ENCODE measurements at places on chromosomes 16 and 17.

DNA sequence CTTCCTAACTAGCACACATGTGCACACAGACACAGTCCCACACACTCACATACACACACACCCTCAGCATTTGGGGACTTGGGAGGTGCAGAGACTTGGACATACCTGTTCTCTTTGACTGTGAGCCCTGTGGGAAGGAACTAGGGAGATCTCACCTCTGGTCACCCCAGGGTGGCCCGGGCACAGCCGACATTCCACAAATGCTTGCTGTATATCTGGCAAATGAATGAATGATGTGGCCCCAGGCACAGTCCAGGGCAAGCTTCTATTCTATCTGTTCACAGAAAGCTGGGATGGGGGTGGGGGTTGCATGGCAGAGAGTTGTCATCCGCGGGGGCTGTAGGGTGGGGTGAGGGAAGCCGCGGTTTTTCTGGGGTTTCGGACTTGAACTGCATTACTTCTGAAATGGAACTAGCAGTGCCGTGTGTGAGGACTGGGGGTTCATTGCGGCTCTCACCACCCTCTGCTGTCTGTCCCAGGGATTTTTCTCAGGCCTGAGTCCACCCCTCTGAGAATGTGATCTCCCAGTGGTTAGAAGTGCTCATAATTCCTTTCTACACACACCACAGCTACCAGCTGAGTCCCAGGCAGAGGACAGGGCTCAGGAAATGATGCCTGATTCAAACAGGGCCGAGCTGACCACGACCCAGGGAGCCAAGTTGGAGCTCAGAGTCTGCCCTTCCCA lies 3.3 kb upstream of the RIPOR1 start:
- no peak for DNase-seq

- no peak for DNase-seq
Observed at GRCh38 chr17:78322327-78322857, 37.5 kb downstream of the SOCS3 start.

GRCh38 chr17:59353106-59353854 lies 21.8 kb downstream of the YPEL2 start:
- DNase-seq: no peak

DNA sequence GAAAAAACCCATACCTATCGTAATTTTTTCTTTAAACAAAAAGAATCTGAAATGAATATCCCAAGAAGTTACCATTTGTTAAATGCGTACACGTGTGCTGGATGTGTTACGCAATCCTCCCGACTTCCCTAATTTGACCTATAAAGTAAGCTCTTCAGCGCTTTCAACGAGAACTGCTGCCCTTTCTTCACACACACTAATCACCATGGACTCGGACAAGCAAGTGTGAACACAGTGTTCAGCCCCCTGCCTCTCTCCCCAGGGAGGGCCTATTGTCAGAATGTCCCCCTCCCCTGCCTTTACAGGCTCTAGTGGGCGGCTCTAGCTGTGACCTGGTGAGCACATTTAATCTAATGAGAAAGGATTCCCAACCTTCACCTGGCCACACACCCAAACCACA lies 216.1 kb downstream of the CEP112 start:
- DNase-seq: no peak

DNA sequence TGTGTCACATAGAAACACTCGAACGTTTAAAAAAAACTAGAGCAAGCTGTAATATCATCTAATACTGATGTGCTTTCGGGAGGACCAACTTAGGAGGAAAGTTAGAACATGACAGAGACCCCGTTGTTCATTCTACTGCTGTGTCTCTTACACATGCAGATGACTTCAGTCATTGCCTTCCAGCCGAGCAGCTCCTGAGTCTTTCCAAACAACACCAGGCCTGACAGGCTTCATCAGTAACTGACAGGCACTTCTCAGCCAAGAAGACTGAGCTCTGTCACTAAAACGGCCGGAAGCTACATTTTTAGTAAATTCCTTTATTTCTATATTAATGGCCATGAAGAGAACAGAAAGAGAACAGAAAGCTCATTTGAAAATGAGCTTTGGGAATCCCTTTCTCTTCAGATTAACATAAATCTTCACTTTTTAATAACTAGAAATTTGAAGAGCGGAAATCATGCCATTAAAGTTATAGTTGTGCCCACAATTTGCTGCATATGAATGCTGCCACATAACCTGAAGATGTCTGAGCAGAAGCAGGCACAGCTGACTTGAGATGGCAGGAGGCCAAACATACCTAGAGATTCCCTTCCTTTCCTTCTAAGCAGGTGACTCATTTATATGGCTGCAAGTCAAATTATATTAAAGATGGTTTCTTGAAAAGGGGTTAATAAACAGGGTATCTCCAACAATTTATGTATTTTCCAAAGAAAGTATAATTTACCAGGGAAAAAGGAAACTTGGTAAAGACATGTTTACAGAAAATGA lies 148.9 kb downstream of the ITFG1 start:
- DNase-seq: no peak

GRCh38 chr17:80212962-80213642 lies 7.0 kb downstream of the SGSH start:
- DNase-seq: no peak

- peak; percentile 73 for DNase-seq
Observed at GRCh38 chr17:49407981-49408501, 6.6 kb downstream of the PHB1 start.

DNA sequence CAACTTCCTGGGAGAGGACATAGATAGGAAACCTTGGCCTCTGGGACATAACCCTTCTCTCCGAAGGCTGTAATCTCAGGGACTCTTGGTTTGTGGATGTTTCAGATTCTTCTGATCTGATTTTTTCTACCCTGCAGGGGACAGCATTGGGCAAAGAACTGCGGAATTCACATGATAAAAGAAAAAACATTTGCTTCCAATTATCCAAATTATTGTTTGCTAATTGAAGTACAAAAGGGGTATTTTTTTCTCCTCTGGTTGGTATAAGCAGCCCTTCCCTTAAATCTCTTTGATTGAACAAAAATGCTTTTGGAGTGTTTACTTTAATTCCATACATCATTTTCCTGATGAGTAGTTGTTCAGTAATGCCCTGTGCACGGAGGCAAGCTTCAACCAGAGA lies 251.7 kb upstream of the IRX3 start:
- DNase-seq: no peak

DNA sequence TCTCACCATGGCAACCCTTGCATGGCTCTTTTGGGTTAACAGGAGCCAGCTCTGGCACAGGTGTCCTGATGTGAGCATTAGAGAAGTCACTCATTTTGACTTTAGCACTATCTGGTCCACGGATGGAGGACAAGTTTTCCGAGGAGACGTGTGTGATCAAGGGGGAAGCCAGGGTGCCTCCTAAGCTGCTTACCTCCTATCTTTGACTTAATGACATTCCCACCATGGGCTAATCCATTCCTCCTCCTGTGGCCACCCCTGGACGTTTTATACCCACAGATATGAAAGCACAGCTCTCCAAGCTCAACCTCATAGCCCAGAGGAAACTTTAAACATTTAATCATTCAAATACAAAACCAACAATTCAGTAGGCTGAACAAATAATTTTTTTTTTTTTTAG lies 18.8 kb downstream of the MPP2 start:
- DNase-seq: no peak

DNA sequence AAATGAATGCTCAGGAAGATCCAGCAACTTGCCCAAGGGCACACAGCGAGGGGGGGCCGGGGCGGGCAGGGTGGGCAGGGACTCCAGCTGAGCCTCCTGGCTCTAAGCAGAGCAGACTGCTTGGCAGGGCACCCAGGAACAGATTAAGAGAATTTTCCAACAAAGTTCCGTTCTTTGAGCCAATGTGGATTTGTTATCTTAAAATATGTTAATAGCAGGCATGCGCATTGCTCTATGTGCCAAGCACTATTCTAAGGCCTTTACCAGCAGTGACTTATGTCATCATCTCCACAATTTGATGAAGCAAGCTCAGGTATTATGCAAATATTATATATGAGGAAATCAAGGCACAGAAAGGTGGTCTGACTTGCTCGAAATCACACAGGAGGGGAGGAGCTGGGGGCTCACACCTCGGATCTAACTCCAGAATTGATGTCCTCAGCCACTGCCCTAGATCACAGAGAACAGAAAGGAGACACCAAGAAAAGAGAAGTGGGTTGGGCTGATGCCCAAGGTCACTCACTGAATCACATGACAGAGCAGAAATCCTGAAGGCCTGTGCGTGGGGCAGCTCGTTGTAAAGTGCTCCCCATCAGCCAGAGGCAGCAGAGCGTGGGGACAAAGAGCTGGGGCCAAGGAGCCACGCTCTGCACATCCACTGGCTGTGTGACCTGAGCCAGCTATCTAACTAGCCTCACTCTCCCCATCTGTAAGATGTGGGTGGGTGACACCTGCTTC lies 23.2 kb upstream of the MEAK7 start:
- no peak for DNase-seq

DNA sequence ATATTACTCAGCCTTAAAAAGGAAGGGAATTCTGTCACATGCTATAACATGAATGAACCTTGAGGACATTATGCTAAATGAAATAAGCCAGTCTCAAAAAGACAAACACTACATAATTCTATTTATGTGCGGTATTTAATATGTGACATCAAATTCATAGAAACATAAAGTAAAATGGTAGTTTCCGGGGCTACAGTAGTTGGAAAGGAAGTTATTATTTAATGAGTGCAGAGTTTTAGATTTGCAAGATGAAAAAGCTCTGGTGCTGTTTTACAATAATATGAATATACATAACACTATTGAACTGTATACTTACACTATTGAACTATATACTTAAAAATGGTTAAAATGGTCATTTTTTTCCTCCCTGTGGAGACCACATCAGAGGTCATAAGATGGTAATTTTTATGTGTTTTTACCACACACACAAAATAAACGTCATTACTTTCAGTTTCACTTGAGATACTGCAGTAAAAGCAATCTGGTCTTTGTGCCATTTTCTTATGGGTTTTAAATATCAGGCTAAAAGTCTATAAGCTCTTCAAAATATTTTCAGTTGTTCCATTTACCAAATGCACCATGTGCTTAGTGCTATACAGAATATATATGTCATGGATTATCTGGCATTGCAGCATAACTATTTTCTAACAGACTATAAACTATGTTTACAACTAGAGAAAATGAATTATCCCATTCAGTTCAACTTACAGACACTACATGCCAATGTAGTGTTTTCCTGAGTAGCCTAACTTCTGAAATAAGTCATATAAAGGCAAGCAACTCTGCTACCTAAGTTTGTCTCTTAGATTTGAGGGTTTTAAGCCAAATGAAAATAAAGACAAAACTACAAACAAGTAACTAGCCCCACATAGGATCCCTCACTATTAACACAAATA lies 90.9 kb downstream of the SPAG9 start:
- no peak for DNase-seq

DNA sequence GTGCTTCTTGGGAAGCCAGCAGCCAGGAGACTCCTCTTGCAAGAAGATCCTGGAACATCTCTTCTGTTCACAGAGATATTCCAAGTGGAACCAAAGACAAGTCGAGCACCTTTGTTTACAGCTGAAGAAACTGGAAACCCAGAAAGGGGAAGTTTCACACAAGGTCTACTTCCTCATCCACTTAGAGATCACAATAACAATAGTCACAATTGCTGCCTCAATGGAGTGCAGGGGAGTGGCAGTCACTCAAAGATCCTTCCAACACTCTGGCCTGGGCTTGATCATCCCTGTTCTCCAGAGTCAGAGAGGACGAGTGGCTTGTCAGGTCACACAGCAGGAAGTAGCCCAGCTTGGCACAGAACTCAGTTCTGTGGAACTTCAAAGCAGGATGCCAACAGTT lies 46.9 kb upstream of the SIAH1 start:
- no peak for DNase-seq

- DNase-seq: no peak
Observed at GRCh38 chr16:82510789-82511305, 115.9 kb upstream of the CDH13 start.

- no peak for DNase-seq
Observed at GRCh38 chr17:29474297-29474696, 84.1 kb downstream of the TAOK1 start.

- no peak for DNase-seq
Observed at GRCh38 chr17:29726715-29727252, 104.1 kb upstream of the CORO6 start.

DNA sequence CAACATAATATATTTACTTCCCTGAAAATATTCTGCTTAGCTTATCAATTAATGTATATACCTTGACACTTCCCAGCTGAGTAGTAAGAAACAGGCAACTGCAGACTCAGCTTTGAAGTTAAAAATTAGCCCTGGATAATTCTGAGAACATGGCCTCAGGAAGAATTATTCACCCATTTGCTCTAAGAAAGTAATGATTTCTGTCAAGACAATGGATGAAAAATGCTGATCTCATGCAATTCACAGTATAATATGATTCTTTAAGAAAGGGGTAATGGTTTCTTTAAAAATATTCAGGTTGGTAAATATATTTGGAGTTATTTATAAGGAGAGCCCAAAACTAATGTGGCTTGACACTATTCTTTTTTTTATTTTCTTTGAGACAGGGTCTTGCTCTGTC lies 88.8 kb downstream of the CACNG1 start:
- DNase-seq: no peak

GRCh38 chr17:29977836-29978235 lies 36.4 kb downstream of the EFCAB5 start:
- no peak for DNase-seq

GRCh38 chr16:14611660-14612059 lies 18.4 kb downstream of the PARN start:
- DNase-seq: no peak

DNA sequence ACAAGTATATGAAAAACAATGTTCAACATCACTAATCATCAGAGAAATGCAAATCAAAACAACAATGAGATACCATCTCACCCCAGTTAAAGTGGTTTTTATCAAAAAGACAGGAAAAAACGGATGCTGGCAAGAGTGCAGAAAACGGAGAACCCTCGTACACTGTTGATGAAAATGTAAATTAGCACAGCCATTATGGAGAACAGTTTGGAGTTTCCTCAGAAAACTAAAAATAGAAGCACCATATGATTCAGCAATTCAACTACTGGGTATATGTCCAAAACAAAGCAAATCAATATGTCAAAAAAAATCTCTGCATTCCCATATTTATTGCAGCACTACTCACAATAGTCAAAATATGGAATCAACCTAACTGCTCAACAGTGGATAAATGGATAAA lies 50.1 kb upstream of the CES5A start:
- DNase-seq: no peak

DNA sequence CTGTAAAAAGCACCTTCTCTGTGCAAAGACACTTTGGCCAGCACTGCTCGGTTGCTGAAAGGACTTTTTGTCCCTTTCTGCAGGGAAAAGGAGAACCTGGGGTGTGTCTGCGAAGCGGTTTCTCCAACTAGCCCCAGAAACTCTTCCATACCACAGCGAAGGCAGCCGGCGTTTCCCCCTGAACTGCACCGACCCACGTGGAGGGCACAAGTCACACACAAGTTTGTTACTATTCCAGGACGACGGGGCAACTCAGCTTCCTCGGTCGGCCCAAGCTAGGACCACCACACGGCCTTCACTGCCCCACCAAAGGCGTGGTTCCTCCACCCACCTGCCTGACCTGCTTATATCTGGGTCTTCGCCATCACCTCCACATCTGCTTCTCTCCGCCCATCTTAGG lies 1.9 kb downstream of the RTN4RL1 start:
- no peak for DNase-seq

GRCh38 chr16:87765776-87766484 lies at the start of gene KLHDC4:
KLHDC4 (minus strand) TSS chr16:87765986; CDS start chr16:87765890, 96 bp downstream.
- peak; percentile 69 for DNase-seq

All from NCI-H1092 treated with DMSO at 0.1 percent for 48 hours (cell line).